ENCODE measurements at places on chromosomes 5 and 9.

- peak; percentile 92 for DNase-seq
Measured at GRCh38 chr9:35728041-35728971, 3.7 kb downstream of the TLN1 start.

DNA sequence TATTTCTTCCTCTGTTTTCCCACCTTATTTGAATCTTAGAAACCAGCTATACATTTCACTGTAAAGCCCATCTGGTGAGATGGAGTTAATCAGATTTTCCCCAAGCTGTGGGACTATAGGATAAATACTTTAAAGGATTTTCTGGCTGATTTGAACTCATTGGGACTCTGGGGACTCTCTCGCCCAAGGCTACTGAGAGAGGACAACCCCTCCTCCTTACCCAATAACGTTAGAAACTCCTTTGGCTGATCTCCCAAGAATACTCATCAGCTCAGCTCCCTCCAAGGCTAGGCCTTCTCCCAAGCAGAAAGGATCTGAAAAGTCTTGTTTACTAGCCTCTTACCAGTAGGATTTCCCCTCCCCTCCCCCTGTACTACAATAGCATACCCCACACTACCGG is 1.5 kb upstream of the GLRA1 start:
- no peak for DNase-seq

DNA sequence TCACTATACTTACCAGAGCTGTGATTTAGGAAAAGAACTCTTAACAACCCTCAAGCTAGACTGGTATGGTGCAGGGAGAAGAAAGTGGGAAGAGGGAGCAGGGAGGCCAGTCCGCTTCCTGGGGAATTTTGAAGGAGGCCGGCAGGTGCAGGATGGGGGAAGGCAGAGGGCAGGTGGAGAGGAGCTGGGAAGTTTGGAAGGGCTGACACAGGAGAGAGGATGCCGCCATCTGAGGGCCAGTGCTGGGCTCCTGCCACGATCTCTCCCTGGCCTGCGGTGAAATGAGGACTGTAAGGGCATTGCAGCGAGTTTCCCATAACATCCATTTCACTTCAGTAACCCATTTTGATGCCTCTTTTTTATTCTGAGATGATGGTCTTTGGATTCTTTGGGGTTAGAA is 8.9 kb downstream of the DAB2IP start:
- DNase-seq, result no peak

DNA sequence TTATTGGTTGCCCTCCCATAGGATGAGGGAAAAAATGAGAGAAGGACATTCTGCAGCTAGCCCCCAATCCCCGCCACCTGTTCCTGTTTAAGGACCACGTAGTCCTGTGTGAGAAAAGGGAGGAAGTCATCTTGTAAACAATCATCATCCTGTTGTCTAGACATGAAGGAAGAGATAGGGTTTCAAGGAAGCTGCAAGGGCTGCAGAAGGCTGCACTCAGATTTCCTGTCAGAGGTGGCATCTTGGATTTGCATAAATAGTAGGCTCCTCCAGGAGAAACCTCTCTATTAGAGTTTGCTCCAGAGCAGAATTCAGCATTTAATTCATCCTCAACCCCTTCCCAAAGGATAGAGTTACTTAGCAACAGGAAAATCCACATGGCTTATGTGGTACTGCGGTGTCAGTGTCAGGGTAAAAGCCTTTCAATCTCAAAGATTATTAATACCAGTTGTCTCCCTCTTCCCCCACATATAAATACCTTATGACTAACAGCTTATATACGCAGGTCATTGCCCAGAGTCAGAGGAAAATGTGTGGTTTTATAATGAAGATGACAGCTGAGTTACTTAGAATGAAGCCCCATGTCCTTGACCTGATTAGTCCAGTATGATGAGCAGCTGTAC is 4.6 kb upstream of the DNAJC18 start:
- no peak for DNase-seq

DNA sequence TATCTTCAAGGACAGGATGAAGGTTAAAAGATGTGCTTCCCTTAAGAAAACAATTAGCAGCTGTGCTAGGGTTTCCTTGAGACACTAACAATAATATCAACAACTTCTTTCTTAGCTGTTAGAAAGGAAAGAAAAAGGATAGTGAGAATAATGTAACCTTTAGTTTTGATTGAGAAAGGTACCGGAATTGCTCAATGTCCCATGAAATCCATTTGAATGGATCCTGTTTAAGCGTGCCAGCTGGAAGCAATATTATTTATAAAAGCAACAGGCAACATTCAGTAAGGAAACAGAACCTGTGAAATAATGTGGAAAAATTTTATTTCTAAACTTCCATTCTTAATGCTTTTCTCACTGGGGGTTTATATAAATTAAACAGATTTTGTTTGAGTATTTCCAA is 120.9 kb downstream of the CCDC192 start:
- no peak for DNase-seq
